ENCODE measurements at places on chromosomes 2 and 18.
A peak's percentile ranks its signal among the peaks of the same experiment; 100 is the strongest.

DNA sequence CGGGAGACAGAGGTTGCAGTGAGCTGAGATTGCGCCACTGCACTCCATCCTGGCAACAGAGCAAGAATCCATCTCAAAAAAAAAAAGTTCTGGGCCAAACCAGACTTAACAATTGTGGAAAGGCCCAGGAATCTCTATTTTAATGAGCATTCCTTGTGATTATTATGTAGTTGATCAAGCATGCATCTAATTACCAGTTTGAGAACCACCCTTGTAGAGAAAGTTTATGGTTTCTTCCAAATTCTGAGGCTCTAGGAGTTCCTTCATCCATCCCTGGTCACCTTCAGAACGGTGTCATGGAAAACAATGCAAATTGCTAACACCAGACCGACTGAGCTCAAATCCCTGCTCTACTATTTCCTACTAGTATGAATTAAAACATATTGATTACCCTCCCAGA lies 246.3 kb upstream of the KLHL29 start:
- H3K27ac ChIP-seq: no peak overlapping the region
- H3K4me1 ChIP-seq: no peaks in the 10 kb centered on the region
- no peaks in the 10 kb centered on the region for H3K27me3 ChIP-seq
- no peak overlapping the region for H3K4me3 ChIP-seq
- H3K36me3 ChIP-seq: no peaks in the 10 kb centered on the region

- no peaks in the 10 kb centered on the region for H3K36me3 ChIP-seq
- no peaks in the 10 kb centered on the region for H3K4me1 ChIP-seq
- no peak overlapping the region for H3K27ac ChIP-seq
- peak; percentile 52 for DNase-seq
- H3K4me3 ChIP-seq: no peak overlapping the region
These were observed 114.3 kb downstream of the PRKCE start for GRCh38 chr2:45765728-45766254.

GRCh38 chr2:141313972-141314371 lies 816.8 kb downstream of the LRP1B start:
- DNase-seq: no peak
- no peaks in the 10 kb centered on the region for H3K4me1 ChIP-seq
- H3K27ac ChIP-seq: no peak overlapping the region
- no peaks in the 10 kb centered on the region for H3K36me3 ChIP-seq

DNA sequence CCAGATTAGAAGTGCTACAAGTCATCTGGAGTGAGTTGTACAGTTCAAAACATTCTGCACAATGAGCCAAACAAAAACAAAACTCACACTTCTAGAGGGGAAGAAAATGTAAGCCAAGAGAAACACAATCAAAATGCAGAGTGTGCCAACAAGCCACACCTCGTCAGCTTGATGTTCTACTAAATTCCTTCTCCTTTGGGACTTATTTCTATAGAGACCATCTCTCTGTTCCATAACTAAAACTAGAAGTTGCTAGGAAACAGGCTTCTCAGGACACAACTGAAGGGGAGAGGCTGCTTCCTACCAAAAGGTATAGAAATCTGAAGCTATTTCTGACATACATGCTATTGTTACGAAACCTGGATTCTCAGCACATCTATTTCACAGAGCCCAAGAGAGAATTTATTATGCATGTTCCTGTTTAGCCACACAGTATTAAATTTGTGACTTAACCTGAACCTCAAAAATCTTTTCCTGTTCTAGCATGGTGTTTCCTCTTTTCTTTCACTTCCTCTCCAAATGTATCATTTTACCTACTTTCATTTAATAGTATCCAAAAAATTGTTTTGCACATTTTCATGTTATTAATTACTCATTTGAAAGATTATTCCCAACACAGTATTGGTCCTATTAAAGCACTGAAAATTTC lies 211.4 kb upstream of the CCDC150 start:
- DNase-seq: no peak
- H3K4me3 ChIP-seq: no peak overlapping the region
- H3K4me1 ChIP-seq: no peaks in the 10 kb centered on the region
- no peak overlapping the region for H3K27ac ChIP-seq

- no peak overlapping the region for H3K27ac ChIP-seq
- H3K27me3 ChIP-seq: no peaks in the 10 kb centered on the region
- no peak for DNase-seq
- no peak overlapping the region for H3K4me3 ChIP-seq
These were observed 63.2 kb upstream of the COPS8 start for GRCh38 chr2:237022533-237022932.

- no peaks in the 10 kb centered on the region for H3K27me3 ChIP-seq
- DNase-seq: no peak
- peaks cover 5% of the 10 kb centered on the region for H3K36me3 ChIP-seq
- H3K4me3 ChIP-seq: no peak overlapping the region
These were observed 66.5 kb downstream of the EIF2AK3 start for GRCh38 chr2:88560619-88561307.

GRCh38 chr2:71796174-71796593 lies 342.8 kb downstream of the DYSF start:
- no peaks in the 10 kb centered on the region for H3K4me1 ChIP-seq
- no peak for DNase-seq
- H3K27me3 ChIP-seq: no peaks in the 10 kb centered on the region
- H3K4me3 ChIP-seq: no peak overlapping the region
- no peak overlapping the region for H3K27ac ChIP-seq

DNA sequence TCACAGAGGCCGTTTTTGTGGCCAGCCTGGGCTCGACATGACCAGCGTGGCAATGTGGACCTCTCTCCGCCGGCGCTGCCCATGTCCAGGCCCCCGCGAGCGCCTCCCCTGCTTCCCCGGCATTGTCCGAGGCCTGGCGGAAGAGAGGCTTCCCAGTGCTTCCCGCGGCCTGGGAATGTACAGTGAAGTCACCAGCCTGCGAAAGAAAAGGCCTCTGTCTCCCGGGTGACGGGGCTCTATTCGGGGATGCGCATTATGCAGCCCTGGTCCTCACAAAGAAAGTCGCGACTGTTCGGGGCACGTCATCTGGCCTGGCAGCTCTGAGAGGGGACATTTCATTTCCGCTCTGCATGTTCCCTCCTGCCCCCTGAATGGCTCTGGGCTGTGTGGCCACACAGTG lies 109.2 kb upstream of the AGAP1 start:
- H3K4me1 ChIP-seq: no peaks in the 10 kb centered on the region
- no peak overlapping the region for H3K4me3 ChIP-seq
- H3K27ac ChIP-seq: no peak overlapping the region
- no peaks in the 10 kb centered on the region for H3K27me3 ChIP-seq
- no peaks in the 10 kb centered on the region for H3K36me3 ChIP-seq

- no peak for DNase-seq
- no peak overlapping the region for H3K27ac ChIP-seq
- no peaks in the 10 kb centered on the region for H3K36me3 ChIP-seq
- H3K4me3 ChIP-seq: no peak overlapping the region
These were observed 17.0 kb downstream of the RTN4 start for GRCh38 chr2:55033076-55033742.

- no peaks in the 10 kb centered on the region for H3K4me1 ChIP-seq
- no peak overlapping the region for H3K4me3 ChIP-seq
- DNase-seq: no peak
These were observed 34.6 kb upstream of the TACR1 start for GRCh38 chr2:75233965-75234364.

DNA sequence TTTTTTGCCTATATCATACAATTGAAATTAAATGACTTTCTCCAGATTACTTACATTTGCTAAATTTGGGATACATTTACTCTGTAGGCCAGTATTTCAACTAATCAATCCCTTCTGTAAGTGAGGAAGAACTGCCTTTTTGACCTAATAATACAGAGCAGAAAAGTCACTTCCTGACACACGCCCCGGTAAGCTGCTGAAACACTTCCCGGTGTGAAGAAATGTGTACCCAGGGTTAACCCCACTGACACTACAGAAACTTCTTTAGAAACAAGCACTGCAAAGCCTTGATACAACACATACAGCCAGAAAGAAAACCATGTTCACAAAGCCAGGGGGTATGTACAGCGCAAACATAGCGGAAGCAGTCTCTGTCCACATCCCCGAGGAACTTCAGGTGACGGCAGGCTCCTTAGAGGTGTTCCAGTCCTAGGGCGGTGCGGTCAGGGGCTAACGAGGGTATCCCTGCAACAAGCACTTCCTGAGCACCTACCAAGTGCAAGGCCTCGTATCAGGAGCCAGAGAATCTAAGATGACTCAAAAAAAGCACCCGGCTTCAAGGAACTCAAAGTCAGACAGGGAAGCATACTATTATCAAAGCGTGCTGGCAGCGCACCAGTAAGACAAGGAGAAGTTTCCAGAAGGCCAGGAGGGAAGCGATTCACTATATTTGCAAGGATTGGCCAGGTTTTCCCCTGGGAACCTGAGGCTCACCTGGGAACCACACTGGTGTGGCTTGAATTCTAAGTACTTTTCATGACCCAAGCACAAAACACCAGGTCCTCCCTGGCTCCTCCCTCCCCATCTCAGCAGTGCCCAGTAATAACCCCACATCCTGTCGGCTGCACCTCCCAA lies 46.6 kb downstream of the ZNF516 start:
- no peak overlapping the region for H3K4me3 ChIP-seq
- H3K36me3 ChIP-seq: no peaks in the 10 kb centered on the region
- peaks cover 9% of the 10 kb centered on the region for H3K4me1 ChIP-seq

DNA sequence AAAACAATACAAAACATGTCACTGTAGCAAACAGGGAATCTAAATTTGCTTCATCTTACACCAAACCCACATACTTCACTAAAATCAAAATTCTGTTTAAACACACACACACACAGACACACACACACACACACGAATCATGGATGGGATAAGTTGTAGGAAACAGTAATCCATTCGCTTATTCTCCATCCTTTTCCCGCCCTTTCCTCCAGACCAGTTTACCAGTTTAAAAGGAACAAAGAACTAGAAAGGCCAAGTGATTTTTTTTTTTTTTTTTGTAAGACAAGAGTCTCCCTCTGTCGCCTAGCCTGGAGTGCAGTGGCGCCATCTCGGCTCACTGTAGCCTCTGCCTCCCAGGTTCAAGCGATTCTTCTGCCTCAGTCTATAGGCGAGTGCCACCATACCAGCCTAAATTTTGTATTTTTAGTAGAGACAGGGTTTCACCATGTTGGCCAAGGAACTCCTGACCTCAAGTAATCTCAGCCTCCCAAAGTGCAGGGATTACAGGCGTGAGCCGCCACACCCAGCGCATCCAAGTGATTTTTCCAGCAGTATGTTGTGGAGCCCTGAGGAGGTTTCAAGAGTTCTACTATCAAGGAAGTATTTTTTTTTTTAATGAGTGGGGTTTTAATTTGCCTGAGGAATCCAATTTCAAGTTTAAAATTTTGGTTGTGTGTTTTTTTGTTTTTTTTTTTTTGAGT lies 5.7 kb downstream of the PSME4 start:
- H3K4me3 ChIP-seq: no peak overlapping the region
- peaks cover 6% of the 10 kb centered on the region for H3K4me1 ChIP-seq
- no peaks in the 10 kb centered on the region for H3K27me3 ChIP-seq
- H3K27ac ChIP-seq: no peak overlapping the region
- no peaks in the 10 kb centered on the region for H3K36me3 ChIP-seq

GRCh38 chr2:126970583-126970982 lies 71.9 kb downstream of the TEX51 start:
- no peaks in the 10 kb centered on the region for H3K27me3 ChIP-seq
- peaks cover 4% of the 10 kb centered on the region for H3K4me1 ChIP-seq

- no peaks in the 10 kb centered on the region for H3K4me1 ChIP-seq
- H3K36me3 ChIP-seq: no peaks in the 10 kb centered on the region
- no peaks in the 10 kb centered on the region for H3K27me3 ChIP-seq
- H3K27ac ChIP-seq: no peak overlapping the region
These were observed 547.5 kb upstream of the NRXN1 start for GRCh38 chr2:51579412-51579811.

- no peaks in the 10 kb centered on the region for H3K36me3 ChIP-seq
- no peak for DNase-seq
- no peak overlapping the region for H3K27ac ChIP-seq
- no peaks in the 10 kb centered on the region for H3K27me3 ChIP-seq
- no peaks in the 10 kb centered on the region for H3K4me1 ChIP-seq
- no peak overlapping the region for H3K4me3 ChIP-seq
These were observed 756.1 kb upstream of the DDX18 start for GRCh38 chr2:117058366-117058765.

GRCh38 chr2:19736191-19736831 lies 165.5 kb downstream of the TTC32 start:
- no peak overlapping the region for H3K27ac ChIP-seq
- no peaks in the 10 kb centered on the region for H3K36me3 ChIP-seq
- no peak for DNase-seq
- H3K27me3 ChIP-seq: no peaks in the 10 kb centered on the region
- H3K4me1 ChIP-seq: no peaks in the 10 kb centered on the region
- H3K4me3 ChIP-seq: no peak overlapping the region

DNA sequence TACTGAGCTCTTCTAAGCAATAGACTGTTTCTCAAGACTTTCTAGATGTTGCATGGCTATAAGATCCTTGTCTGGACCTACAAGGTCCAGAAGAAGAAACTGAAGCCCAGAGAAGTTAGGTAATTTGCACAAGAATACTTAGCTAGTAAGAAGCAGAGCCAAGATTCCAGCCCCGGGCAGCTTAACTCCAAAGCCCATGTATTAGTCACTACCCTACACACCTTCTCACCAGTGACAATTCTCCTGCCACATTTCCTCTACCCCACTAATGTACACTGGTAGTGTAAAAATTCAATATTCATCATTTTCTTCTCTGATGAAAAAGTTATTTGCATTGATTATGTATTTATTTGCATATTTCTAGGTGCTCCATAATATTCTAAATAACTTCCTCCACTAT lies 95.5 kb upstream of the CREB1 start:
- no peak overlapping the region for H3K27ac ChIP-seq
- H3K4me1 ChIP-seq: no peaks in the 10 kb centered on the region
- DNase-seq: no peak
- no peaks in the 10 kb centered on the region for H3K27me3 ChIP-seq
- no peaks in the 10 kb centered on the region for H3K36me3 ChIP-seq

DNA sequence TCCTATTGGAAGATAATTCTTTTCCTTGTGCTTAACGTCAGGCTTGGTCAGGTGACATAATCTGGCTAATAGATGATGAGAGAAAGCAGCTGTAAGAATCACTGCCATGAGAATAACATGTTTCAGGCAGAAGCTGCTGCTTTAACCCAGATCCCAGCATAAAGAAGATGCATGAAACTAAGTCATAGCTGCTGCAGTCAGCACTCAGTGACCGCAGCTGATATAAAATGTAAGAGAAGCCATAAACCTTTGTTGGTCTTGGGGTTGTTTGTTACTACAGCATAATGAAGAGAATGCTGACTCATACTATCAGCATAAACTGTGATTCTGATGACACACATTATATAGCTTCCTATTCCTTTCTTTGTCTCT lies 274.3 kb upstream of the TRIB2 start:
- no peak overlapping the region for H3K4me3 ChIP-seq
- no peak overlapping the region for H3K27ac ChIP-seq
- no peaks in the 10 kb centered on the region for H3K4me1 ChIP-seq
- no peaks in the 10 kb centered on the region for H3K27me3 ChIP-seq

- H3K36me3 ChIP-seq: no peaks in the 10 kb centered on the region
- DNase-seq: no peak
- H3K27me3 ChIP-seq: no peaks in the 10 kb centered on the region
- no peak overlapping the region for H3K4me3 ChIP-seq
These were observed 23.0 kb downstream of the EPHA4 start for GRCh38 chr2:221549143-221549542.
